ENCODE measurements at places on chromosomes 7 and 10.

GRCh38 chr7:73342645-73343044, 14.7 kb downstream of the FKBP6 start:
- H3K27me3 ChIP-seq, result no peaks in the 10 kb centered on the region
- H3K4me3 ChIP-seq, result no peak overlapping the region
- H3K36me3 ChIP-seq, result no peaks in the 10 kb centered on the region
- DNase-seq, result no peak

DNA sequence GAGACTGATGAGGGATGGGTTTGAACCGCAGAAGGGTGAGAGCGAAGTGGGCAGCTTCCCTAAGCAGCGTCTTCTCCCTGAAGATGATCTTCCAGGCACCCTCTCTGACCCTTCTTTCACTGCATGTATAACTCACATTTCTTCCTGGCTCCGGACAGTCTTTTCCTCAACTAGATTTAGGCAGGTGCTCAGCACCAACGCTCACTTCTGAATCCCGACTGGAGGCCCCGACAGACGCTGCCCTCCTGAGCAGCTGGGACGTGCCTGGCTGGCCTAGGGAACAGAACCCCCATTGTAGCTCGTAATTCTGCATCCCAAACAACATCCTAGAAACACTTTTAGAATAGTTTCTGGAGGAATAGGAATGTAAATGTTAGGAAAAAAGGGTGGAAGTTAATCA, 206.6 kb downstream of the DIP2C start:
- H3K4me3 ChIP-seq, result no peak overlapping the region
- peaks cover 7% of the 10 kb centered on the region for H3K4me1 ChIP-seq
- no peak for DNase-seq
- H3K27ac ChIP-seq, result no peak overlapping the region
- no peaks in the 10 kb centered on the region for H3K27me3 ChIP-seq
- peaks cover 2% of the 10 kb centered on the region for H3K36me3 ChIP-seq

GRCh38 chr10:123913688-123914268, 22.2 kb upstream of the CPXM2 start:
- H3K36me3 ChIP-seq, result no peaks in the 10 kb centered on the region
- peaks cover 5% of the 10 kb centered on the region for H3K27me3 ChIP-seq
- no peak overlapping the region for H3K27ac ChIP-seq
- H3K4me1 ChIP-seq, result no peaks in the 10 kb centered on the region
- DNase-seq, result no peak

GRCh38 chr7:129053938-129054437, 923 bp downstream of the TNPO3 start:
- DNase-seq, result no peak
- peak overlapping the region; percentile 94 for H3K27ac ChIP-seq
- H3K36me3 ChIP-seq, result no peaks in the 10 kb centered on the region
- no peaks in the 10 kb centered on the region for H3K27me3 ChIP-seq

GRCh38 chr10:109430799-109431198, 492.5 kb downstream of the XPNPEP1 start:
- H3K27ac ChIP-seq, result no peak overlapping the region
- no peaks in the 10 kb centered on the region for H3K4me1 ChIP-seq
- H3K4me3 ChIP-seq, result no peak overlapping the region
- DNase-seq, result no peak
- no peaks in the 10 kb centered on the region for H3K27me3 ChIP-seq

DNA sequence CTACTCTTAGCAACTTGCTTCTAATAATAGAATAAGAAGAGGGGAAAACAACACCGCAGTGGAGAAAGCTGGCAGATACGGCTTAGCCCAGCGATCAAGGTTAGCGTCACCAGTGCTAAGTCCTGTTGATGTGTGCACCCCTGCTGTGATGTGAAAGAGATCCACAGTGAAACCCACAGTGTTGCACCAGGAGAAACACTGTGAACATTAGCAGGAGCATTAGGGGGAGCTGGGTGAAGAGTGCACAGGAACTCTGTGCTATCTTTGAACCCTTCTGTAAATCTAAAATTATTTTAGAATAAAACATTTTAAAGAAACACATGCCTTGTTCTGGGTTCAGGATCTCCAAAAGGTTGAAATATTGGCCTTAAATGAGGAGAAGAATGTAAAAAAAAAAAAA, 154.1 kb upstream of the UNC5B start:
- no peak overlapping the region for H3K4me3 ChIP-seq
- H3K36me3 ChIP-seq, result no peaks in the 10 kb centered on the region
- no peaks in the 10 kb centered on the region for H3K27me3 ChIP-seq
- no peaks in the 10 kb centered on the region for H3K4me1 ChIP-seq
- no peak overlapping the region for H3K27ac ChIP-seq

GRCh38 chr10:83555264-83555663, 584.0 kb upstream of the GHITM start:
- H3K27me3 ChIP-seq, result no peaks in the 10 kb centered on the region
- no peak overlapping the region for H3K4me3 ChIP-seq
- H3K36me3 ChIP-seq, result no peaks in the 10 kb centered on the region
- DNase-seq, result no peak
- no peak overlapping the region for H3K27ac ChIP-seq
- H3K4me1 ChIP-seq, result no peaks in the 10 kb centered on the region

GRCh38 chr7:150866932-150867564, 14.7 kb downstream of the AOC1 start:
- H3K27ac ChIP-seq, result no peak overlapping the region
- no peaks in the 10 kb centered on the region for H3K36me3 ChIP-seq
- H3K4me1 ChIP-seq, result peaks cover 13% of the 10 kb centered on the region
- H3K27me3 ChIP-seq, result no peaks in the 10 kb centered on the region
- H3K4me3 ChIP-seq, result no peak overlapping the region
- no peak for DNase-seq

GRCh38 chr7:106128836-106129235, 16.7 kb upstream of the SYPL1 start:
- H3K4me3 ChIP-seq, result no peak overlapping the region
- no peak for DNase-seq
- no peaks in the 10 kb centered on the region for H3K4me1 ChIP-seq
- H3K27me3 ChIP-seq, result no peaks in the 10 kb centered on the region
- no peaks in the 10 kb centered on the region for H3K36me3 ChIP-seq

DNA sequence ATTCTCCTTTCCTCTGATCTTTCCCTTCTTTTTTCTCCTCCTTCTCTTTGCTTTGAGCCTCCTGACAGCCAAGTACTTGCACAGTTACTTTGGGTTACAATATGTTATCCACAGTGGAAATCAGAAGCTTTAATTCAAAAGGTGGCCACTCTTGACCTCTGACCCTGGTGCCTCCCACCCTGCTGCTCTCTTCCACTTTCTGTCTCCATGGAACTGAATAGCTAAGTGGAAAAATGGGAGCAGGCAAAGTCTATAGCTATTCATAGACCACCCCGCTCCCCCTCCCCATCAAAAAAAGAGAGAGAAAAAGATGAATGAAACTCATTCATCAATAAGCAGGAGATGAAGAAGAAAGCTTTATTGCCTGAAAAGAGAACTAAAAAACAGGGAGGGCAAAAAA, 39.4 kb downstream of the PTN start:
- DNase-seq, result no peak
- H3K27me3 ChIP-seq, result no peaks in the 10 kb centered on the region
- H3K27ac ChIP-seq, result no peak overlapping the region
- H3K4me3 ChIP-seq, result no peak overlapping the region
- H3K36me3 ChIP-seq, result no peaks in the 10 kb centered on the region
- peaks cover 5% of the 10 kb centered on the region for H3K4me1 ChIP-seq

GRCh38 chr7:298375-298702, 8.4 kb downstream of the FOXL3 start:
- no peaks in the 10 kb centered on the region for H3K4me1 ChIP-seq
- no peaks in the 10 kb centered on the region for H3K27me3 ChIP-seq
- no peak overlapping the region for H3K4me3 ChIP-seq
- no peak for DNase-seq
- no peak overlapping the region for H3K27ac ChIP-seq
- no peaks in the 10 kb centered on the region for H3K36me3 ChIP-seq

DNA sequence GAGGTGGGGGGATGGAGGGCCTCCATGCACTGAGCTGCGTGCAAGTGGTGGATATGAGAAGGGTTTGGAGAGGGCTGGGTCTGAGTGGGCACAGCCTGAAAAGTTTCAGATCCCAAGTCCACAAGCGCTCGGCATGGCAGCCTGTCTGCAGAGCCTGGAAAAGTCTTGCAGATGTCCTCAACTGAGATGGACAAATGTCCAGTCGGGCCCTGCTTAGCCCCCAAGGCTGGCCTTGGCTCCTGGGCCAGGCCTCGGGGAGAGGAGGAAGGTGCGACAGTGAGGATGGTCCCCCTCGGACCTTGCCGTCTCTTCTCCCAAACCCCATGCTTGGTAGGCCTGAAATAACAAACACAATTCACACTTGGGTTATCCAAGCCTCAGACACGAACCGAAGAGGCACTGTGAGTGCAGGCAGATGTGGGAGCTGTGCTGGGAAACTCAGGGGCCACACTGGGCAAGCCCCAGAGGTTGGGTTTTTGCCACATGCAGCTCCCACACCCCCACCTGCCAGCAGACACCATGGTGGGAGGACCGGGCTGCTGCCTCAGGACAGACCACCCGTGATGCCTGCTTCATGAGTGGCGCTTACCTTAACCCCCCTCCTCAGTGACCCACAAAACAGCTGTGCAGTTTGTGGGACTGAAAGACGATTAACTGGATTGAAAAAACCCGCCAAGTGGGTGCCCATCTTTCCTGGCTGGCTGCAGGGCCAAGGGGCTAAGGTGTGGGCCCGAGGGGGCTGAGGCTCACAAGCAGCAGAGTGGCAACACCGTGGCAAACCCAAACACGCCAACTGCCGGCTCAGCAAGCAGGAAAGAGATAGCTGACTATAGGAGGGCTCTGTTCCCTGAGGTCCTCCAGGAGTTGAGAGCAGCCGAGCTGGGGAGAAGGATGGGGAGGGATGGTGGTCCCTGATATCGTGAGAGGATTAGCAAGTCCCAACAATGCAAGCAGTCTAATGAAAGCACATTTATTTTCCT, 156.8 kb downstream of the RNF216 start:
- H3K4me1 ChIP-seq, result peaks cover 2% of the 10 kb centered on the region
- H3K27ac ChIP-seq, result no peak overlapping the region
- peaks cover 31% of the 10 kb centered on the region for H3K36me3 ChIP-seq
- no peak overlapping the region for H3K4me3 ChIP-seq
- DNase-seq, result no peak
- H3K27me3 ChIP-seq, result no peaks in the 10 kb centered on the region

- DNase-seq, result no peak
- no peak overlapping the region for H3K4me3 ChIP-seq
- peaks cover 5% of the 10 kb centered on the region for H3K4me1 ChIP-seq
These were observed 47.8 kb downstream of the INSIG1 start for GRCh38 chr7:155345490-155345889.

GRCh38 chr7:155371884-155372781, 74.5 kb downstream of the INSIG1 start:
- peaks cover 29% of the 10 kb centered on the region for H3K27me3 ChIP-seq
- H3K4me1 ChIP-seq, result peaks cover 29% of the 10 kb centered on the region
- no peak overlapping the region for H3K27ac ChIP-seq
- no peak for DNase-seq
- peak overlapping the region; percentile 32 for H3K4me3 ChIP-seq
- no peaks in the 10 kb centered on the region for H3K36me3 ChIP-seq

DNA sequence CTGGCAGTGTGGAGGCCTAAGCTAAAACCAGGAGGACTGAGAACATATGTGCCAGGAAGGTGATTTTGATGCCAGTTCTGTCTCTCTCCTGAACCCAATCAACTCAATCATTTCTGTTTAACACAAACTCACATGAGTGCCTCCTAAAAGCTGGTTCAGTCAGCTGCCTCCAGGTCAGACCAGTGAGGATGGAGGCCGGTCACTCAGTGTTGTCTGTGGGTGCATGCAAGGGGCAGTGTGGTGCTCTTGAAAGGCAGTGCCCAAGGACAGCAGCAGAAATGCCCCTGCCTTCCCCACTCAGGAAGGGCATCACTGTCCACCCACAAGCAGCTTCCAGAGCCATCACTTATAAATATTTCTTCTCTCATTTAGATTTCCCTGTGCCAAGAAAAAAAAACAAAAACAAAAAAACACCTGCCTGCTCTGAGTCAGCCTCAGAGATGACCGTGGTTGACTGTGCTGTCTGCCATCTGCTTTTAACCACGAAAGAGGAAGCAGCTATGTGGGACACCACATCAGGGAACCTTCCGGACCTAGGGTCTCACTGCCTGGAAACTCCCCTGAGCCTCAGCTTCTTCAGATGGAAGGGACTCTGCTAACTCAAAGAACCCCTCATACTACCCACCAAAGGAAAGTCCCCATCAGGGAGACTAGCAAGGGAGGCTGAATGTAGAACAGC, 39.1 kb downstream of the VOPP1 start:
- H3K36me3 ChIP-seq, result no peaks in the 10 kb centered on the region
- H3K27me3 ChIP-seq, result no peaks in the 10 kb centered on the region
- DNase-seq, result no peak
- H3K4me3 ChIP-seq, result no peak overlapping the region
- no peak overlapping the region for H3K27ac ChIP-seq

DNA sequence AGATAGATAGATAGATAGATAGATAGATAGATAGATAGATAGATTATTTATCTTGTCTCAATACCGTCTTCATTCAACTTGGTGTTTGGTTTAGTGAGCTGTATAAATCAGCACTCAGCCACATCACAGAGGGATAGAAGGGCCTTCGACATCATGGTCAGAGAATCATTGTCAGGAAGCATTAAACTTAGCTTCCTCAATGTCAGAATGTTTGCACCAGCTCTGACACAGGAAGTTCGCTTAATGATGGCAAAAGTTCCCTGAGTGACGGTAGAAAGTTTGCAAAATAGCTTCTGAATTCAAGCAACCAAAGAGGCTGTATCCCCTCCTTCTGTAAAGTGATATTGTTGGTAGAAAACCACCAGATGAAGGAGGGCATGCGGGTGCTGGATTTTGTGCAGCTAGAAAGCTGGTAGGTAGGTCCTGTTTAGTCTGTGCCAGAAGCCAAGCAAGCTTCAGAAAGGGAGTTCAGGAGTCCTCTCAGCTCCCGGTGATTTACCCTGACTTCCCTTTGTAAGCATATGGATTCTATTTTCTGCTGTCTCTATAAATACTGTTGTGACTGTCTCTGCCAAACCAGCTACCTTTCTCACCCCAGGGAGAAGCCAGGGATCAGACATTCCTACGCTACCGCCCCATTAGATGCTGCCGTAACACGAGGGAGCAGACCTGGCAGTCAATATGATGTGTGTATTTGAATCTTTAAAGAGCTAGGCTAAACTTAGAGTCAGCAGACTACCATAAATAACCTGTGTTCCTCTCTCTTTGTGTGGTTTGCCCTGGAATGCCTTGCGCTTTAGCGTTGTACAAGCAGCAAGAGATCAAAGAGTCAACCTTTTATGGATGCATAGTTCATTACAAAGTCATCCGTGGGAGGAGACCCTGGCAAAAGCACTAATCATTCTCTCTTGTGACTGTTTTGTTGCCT, 200.5 kb upstream of the KIAA1217 start:
- H3K36me3 ChIP-seq, result no peaks in the 10 kb centered on the region
- no peaks in the 10 kb centered on the region for H3K27me3 ChIP-seq
- no peak overlapping the region for H3K4me3 ChIP-seq
- H3K27ac ChIP-seq, result no peak overlapping the region
- no peak for DNase-seq

DNA sequence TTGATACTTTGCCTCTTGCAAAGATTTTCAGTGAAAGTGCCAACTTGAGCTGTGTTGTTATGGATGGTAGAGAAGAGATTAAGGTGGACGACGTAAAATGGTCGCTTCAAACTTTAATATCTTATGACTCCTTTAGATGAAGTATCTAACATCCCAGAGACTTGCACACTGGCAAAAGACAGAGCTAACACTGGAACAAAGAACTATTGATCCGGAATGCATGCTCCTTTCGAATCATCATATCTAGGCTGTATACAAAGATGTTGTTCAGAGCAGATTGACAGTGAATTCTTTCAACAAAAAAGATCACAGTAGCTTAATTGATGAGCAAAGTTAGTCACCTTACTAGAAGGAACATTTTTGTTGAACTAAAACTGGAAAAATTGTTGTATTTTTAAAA, 592.7 kb downstream of the NXPH1 start:
- H3K27ac ChIP-seq, result no peak overlapping the region
- no peaks in the 10 kb centered on the region for H3K36me3 ChIP-seq
- no peaks in the 10 kb centered on the region for H3K4me1 ChIP-seq
- DNase-seq, result no peak

Data from liver (tissue), 10 donors.